Epithelial cell of proximal tubule (primary cell): ENCODE measurements at places on chromosomes 1 and 21.

DNA sequence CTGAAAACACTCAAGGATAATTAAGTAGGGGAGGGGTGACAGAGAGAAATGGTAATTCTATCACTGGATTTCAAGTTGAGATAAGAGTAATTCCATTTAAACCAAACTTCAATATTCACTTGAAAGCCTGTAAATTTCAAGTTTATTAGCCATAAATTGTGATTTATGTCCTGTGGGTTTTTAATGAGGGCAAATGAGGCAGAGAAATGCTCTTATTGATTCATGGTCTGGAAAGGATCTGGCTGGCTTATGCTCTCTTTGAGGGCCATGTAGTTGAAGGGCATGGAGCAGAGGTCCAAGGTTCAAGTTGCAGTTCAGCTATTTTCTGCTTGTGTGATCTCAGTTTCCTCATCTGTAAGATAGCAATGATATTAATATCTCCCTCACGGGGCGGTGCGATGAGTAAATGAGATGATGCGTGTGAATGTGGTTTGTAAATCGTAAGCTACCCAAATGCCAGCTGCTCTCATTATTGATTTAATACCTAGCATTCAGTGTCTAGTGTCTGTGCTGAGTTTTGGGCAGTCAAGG is 12.3 kb downstream of the OLFML3 start:
- DNase-seq = no peak

- DNase-seq = no peak
Measured at GRCh38 chr1:163090321-163090945, 21.3 kb downstream of the RGS4 start.

- no peak for DNase-seq
Measured at GRCh38 chr1:180268556-180269075, 38.6 kb downstream of the LHX4 start.

GRCh38 chr1:1613509-1614082 is 1.7 kb upstream of the MIB2 start:
- DNase-seq = no peak

- DNase-seq = peak; percentile 56
Measured at GRCh38 chr1:228964178-228965089, 229.2 kb downstream of the RHOU start.

DNA sequence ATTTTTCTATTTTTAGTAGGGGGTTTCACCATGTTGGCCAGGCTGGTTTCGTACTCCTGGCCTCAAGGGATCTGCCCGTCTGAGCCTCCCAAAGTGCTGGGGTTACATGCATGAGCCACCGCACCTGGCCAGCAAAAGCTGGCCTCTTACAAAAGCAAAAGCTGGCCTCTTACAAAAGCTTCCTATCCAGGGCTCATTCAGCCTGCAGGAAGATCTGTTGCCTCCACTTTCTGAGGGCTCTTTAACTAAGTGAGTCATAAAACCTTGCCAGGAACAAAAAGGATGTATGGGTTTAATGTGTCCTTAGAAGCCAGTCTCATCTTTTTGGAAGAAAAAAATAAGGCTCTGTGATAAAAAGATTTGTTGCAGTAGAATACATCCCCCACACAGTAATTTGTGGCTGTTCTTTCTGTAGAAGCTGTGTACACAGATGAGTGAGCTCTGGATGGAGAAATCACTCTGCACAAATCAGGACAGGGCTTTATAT is 15.0 kb downstream of the HTR1D start:
- no peak for DNase-seq

GRCh38 chr1:8083739-8084484 is 57.8 kb upstream of the ERRFI1 start:
- DNase-seq = no peak

DNA sequence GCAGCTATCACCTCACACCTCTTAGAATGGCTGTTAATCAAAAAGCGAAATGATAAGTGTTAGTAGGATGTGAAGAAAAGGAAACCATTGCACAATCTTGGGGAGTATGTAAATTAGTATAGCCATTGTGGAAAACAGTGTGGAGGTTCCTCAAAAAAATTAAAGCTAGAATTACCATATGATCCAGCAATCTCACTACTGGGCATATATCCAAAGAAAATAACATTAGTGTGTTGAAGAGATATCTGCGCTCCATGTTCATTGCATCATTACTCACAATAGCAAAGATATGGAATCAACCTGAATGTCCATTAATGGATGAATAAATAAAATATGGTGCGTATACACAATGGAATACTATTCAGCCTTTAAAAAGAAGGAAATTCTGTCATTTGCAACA is 68.9 kb downstream of the SNRPE start:
- no peak for DNase-seq

DNA sequence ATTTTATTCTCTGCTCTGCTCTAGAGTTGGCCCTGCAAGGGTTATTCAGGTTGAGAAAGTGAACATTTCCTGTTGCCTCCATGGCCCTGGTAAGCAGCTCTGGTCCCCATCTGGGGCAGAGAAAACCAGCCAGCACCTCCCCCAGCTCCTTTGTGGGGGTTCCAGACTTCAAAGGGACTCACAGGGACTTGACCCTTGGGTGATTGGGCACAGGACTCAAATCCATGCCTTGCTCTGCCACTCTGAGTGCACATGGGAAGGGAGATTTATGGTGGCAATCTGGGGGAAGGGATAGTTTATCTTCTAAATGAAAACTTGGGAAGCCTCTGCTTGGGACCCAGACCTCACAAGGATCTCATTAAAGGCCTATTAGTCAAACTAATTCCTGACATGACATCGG is 212.8 kb downstream of the FOXD2 start:
- no peak for DNase-seq

DNA sequence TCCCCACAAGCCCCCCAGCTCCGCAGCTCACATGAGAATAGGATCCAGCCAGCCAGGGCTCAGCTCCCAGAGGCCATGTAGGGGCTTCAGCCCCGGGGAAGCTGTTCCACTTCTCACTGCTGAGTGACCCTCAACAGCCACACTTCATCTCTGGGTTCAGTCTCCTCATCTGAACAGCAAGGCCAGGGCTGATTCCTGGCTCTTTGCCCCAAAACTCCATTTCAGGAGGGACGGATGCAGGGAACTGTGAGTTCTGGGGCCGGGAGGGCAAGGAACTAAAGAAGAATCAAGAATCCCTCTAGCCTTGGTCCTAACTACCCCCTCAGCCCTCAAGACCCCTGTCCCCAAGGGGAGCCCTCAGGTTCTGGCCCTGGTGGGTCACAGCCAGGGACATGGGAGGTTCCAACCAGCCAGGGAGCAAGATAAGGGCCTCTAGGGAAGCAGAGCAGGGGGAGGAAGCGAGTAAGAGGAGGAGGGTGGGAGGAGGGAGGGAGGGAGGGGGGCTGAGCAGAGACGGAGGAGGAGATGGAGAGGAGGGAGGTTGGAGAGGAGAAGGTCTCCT is 13.1 kb downstream of the SDC3 start:
- no peak for DNase-seq

DNA sequence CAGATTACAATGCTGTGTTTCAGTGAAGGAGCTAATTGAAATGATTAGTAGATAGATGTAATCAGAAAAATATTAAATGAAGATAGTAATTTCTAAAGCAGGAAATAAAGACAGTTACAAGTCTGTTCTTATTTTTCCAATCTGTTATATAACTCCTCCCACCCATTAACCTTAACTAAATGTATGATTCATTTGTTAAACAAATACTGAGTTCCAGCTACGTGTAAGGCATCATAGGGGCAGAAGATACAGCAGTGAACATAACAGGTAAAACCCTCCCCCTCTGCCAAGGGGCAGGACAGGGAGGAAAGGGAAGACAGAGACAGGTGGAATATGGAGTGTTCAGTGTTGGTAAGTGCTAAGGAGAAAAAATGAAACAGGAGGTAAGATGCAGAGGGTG is at the start of gene FAM177B:
Gene FAM177B, plus strand, starts transcription at position 231 of the 400 bp plus-strand sequence. CDS start 9,344 bp downstream, outside the sequence.
- no peak for DNase-seq

DNA sequence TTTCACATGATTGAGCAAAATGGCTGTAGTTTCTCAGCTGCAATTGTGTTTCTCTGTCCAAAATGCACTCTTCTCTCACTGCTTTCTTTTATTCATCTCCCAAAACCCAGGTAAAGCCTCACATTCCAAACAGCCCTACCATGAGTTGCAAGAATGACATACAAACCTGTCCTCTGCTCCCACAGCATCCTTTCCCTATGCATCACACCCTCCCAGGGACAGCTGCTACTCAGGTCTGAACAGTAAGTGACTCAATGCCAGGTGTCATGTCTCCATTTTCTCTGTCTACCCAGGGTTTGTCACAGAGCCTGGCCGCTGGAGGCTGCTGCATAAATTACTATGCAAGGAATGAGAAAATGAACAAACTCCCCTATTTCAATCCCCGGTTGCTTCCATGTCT is 118.5 kb downstream of the PLD5 start:
- DNase-seq = no peak

- DNase-seq = no peak
Measured at GRCh38 chr1:232105561-232105960, 479.0 kb downstream of the DISC1 start.

GRCh38 chr1:159469921-159470533 is 30.5 kb downstream of the OR10J1 start:
- no peak for DNase-seq

DNA sequence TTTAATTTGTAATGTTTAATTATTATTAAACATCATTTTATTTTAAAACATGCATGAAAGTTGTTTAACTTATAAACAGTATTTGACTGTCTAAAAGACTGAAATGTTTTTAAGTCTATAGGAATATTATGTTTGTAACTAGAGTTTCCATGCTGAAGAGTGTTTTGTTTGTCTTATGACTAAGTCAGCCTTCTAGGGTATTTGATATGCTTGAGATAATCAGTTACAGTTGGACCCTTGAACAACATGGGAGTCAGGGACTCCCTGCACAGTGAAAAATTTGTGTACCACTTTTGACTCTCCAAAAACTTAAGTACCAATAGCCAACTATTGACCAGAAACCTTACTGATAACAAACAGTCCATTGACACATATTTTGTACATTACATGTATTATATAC is 45.5 kb upstream of the KANK4 start:
- no peak for DNase-seq

- no peak for DNase-seq
Measured at GRCh38 chr1:170461762-170462384, 70.1 kb upstream of the GORAB start.

- DNase-seq = no peak
Measured at GRCh38 chr1:189921613-189922012, 556.1 kb downstream of the BRINP3 start.

- no peak for DNase-seq
Measured at GRCh38 chr1:30805304-30806003, 47.9 kb upstream of the LAPTM5 start.

GRCh38 chr1:248631354-248632008 is 3.4 kb downstream of the OR2T11 start:
- DNase-seq = peak; percentile 32

DNA sequence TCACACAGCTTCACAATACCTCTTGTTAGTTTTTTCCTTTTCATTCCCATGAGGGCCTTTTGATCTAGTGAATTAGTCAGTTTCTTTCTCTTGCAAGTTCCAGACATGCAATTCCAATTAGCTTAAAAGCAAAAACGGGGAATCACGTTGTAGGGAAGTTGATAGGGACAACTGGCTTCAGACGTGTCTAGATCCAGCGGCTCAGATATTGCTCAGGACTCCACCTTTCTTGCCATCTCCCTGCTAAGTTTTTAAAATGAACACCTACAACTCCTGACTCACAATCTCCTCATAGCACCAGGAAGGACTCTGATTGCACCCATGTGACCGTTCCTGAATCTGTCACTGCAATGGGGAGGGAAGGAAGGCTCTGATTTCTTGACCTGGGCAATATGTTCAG is 63.8 kb upstream of the ARHGAP29 start:
- DNase-seq = no peak

GRCh38 chr1:198788561-198789064 is 149.8 kb downstream of the PTPRC start:
- no peak for DNase-seq

DNA sequence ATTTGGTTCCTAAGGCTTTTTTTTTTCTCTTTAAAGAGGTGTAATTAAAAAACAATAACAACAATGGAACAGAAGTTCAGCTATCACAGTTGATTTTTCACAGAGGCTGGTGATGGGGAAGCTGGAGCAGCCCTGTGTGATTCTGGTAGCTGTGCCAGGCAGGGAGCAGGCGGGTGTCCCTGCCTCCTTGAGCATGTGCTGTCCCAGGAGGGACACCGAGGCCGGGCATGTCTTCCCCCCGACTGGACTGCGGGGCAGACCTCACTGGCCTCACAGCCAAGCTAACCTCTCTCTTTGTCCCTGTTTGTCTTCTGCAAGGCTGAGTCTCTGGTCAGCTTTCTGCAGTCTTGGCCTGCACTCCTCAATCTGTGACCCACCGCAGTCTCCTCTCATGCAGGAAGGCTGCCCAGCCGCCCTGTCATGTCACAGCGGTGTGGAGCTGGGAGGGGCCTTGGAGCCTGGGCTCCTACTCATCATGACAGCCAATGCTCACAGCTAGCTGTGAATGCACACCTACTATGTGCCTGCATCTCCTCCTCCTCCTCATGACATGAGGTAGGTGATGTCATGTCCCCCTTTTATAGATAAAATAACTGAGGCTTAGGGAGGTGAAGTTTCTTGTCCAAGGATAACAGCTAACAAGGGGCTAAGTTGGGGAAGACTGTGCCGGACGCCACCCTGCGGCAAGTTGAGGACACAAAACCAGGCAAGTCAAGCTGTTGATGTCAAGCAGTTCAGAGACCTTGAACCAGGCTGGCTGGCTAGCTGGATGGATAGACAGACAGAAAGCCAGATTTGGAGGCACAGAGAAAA is 10.3 kb upstream of the ACTL8 start:
- DNase-seq = no peak

DNA sequence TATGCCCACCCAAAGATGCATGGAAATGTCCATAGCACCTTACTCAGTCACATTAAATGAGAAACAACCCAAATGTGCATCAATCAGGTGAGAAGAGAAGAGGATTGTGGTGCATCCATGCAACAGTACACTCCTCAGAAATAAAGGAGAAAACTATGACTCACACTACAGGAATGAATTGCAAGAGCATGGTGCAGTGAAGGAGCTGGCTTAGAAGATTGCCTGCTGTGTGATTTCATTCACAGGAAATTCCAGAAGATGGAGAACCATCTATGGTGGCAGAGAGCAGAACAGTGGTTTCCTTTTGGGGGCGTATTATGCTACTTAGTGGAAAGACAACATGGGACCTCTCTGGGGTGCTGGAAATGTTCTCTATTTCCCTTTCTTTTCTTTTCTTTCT is 278.6 kb upstream of the AJAP1 start:
- peak; percentile 48 for DNase-seq

- DNase-seq = no peak
Measured at GRCh38 chr1:162422662-162423375, 10.9 kb upstream of the SH2D1B start.

DNA sequence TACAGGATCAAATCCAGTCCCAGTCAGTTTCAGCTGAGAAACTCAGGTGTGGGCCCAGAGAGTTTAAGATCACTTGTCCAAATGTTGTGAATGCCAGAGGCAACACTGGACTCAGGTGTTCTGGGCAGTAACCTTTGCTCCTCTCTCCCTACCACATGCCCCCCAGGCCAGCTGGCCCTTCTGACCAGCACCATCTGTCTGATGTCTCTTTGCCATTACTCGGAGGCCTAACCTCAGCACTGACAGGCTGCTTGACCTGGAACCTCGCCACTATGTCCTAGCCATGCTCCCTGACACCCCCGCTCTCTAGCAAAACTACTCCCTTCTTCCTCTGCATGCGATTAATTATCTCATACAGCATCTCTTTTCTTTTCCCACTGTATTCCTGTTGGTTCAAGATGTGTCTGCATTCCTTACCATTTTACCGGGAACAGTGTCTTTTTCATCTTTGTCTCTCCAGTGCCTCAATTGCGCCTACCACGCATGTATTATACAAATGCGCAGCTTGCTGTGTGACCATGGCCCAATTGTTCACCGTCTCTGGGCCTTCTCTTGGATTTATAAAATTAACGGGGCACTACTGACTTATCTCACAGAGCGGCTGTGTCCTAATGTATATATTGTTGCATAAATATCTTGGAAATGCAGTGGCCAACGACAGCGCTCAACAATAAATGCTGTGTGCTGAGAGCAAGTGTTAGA is 159.5 kb upstream of the IRF2BP2 start:
- DNase-seq = no peak
